ENCODE measurements at places on chromosomes 1 and 21.

GRCh38 chr21:42500736-42501135 lies 4.7 kb upstream of the RSPH1 start:
- no peak for DNase-seq

DNA sequence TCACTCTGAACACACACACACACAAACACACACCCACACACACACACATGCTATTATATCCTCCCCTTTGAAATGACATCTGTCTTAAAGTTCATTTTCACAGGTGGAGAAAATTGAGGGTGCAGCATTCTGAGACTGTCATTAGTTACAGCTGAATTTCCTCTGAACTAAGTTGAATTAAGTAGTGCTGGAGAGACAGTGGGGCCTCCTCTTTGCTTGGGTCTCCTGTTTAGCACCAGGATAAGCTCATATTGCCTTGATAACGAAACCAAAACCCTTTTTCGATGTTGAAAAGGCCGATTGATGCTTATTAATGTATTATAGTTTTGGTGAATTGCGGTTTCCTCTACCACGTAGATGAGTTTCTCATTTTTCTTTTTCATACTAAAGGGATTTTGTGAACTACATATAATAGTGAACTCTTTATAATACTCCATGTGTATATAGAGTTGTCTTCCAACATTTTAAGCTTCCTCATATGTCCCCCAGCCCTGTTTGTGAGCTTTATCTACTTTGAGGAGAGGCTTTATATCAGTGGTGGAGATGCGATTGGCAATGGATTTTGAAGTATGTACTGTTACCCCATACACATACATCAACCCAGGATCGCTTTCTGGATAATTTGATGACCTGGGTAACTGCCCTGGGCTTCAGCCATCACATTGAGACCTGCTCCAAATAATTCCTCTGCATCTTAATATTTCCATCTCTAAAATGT lies 17.4 kb downstream of the DYNLT5 start:
- no peak for DNase-seq

GRCh38 chr1:90717356-90717664 lies 208 bp upstream of the BARHL2 start:
- DNase-seq = no peak

DNA sequence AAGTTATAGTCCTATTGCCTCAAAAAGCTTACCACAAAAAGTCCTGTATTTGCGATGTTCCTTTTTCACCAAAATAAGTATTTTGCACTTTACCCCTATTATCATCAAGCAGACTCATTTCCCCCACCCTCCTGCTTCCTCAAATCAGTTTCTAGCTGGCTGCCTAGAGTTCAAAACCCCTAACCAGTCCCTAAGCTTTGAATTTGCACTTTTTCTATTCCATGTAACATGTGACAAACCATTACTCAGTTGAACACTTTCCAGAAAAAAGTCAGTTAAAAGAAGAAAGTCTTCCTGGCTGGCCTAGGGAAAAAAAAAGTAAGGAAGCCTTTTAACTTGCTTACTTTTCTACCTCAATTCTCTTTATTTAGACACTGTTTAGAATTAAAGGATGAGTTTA lies 8.2 kb downstream of the CEP170 start:
- no peak for DNase-seq

GRCh38 chr1:108505763-108506070 lies 54.2 kb upstream of the EEIG2 start:
- no peak for DNase-seq

GRCh38 chr1:61051443-61051718 lies 31.0 kb upstream of the NFIA start:
- no peak for DNase-seq

GRCh38 chr1:170407581-170407980 lies 124.4 kb upstream of the GORAB start:
- no peak for DNase-seq

GRCh38 chr1:241821363-241821762 lies 26.6 kb upstream of the EXO1 start:
- DNase-seq = no peak

GRCh38 chr1:193539731-193540459 lies 353.5 kb upstream of the B3GALT2 start:
- no peak for DNase-seq

DNA sequence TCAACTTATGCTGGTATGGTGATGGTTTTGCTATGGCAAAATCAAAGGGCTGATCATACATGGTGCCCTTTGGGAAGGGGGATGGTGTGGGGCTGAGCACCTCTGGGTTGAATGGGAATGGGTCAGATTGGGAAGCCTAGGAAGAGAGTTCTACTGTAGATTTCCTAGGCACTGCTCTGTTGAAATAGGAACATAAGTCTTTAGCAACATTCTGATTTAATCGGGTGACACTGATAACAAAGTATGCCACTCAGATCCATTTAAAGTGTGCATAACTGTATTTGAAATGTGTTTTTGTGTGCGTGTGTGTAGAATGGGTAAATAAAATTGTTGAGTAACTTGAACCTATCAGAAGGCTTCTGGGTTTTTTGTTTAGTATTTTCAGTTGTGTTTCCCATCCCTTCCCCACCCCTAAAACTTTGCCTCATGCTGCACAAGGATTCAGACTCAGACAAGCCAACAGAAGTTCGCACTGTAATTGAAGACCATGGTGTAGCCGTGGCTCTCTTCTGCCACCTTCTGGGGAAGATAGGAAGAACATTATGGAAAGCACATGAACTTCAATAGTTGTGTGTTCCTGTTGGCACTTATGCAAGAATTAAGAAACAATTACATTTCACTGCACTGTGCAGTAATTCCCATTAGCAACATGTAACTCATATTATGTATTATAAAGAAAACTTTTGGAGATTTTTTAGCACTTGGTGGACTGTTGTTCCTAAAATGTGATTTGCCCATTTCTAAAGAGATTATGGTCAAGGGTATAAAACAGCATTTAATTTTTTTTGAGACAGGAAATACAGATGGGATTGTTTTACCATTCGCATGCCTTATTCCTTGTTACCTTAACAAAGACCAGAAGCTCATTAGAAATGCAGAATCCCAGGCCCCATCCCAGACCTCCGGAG lies 10.9 kb upstream of the C4BPB start:
- peak; percentile 55 for DNase-seq

GRCh38 chr1:223323491-223324484 lies 40.2 kb downstream of the SUSD4 start:
- no peak for DNase-seq

- no peak for DNase-seq
Measured at GRCh38 chr1:208043691-208044181, 132.8 kb upstream of the CD34 start.

DNA sequence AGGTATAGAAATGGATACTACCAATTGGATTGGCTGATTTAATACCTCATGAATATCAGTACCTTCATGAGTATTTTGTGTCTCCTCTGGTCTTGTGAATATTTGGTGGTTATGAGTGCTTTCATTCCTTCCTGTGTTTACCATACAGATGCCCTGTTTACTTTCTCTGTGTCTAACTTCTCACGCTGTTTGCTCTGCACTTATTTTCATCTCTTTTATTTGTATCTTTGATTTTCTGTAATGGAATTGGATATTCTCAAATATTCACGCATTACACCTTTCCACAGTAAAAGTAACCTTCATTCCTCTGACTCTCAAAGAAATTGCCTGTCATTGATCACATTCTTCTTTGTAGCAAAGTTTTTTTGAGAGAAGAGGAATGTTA lies 16.8 kb downstream of the CNST start:
- DNase-seq = no peak

DNA sequence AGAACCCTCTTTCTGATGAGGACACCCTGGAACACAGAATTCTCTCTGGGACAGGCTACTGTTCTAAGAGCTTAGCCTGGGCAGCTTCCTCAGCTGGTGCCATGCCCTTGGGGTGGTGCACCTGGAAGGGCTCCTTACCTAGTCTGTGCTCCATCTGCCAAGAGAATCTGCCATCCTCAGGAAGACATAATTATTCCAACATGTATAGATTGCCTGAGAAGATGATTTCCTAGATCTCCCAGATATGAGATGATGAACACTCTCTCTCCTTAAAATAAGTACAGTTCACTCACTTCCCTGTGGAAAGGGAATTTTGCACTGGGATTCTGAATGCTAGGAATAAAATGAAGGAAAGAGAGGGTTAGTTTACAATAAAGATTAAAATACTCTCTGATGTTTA lies 87.6 kb downstream of the NENF start:
- DNase-seq = no peak

- DNase-seq = no peak
Measured at GRCh38 chr1:167359295-167359694, 138.6 kb downstream of the POU2F1 start.

- no peak for DNase-seq
Measured at GRCh38 chr1:19979494-19979977, at the start of gene PLA2G2A. Gene PLA2G2A, minus strand, starts transcription at chr1:19979618. Its CDS starts 845 bp downstream, at chr1:19978773.

DNA sequence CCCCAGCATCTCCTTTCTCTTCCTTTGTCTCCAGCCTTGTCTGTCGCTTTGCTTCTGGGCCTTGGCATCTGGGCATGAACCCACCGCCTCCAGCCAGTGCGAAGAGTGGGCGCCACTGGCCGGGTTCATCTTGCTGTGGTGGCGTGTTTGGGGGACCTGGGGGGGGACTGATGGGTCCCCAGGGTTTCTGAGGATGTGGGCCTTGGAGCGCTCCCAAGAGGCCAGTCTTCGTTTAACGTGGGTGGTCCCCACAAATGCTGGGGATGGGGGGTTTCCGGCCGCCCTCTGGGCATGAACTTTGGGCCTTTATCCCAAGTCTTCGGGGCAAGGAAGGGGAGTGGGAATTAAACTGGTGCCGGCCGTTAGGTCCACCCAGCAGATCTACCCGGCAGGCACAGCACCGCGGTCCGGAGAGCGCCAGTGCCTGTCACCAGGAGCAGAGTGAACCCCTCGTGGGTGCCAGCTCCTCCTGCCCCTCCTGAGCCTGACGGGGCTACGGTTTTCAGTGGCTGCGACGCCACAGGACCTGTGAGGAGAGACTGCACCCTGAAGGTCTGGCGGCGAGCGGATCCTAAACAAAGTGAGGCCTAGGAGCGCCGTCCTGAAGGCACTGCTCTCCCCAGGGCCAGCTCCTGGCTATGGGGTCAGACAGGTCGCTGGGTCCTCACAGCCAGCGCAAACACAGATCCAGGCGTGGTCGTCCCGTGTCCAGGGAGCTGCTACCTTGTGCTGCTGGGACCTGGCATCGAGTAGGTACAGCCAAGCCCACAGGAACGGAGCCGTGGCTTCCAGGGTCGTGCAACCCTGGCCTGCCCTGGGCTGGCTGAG lies 12.1 kb upstream of the C1orf174 start:
- DNase-seq = no peak

- no peak for DNase-seq
Measured at GRCh38 chr1:43366179-43366578, 1.6 kb downstream of the ELOVL1 start.

DNA sequence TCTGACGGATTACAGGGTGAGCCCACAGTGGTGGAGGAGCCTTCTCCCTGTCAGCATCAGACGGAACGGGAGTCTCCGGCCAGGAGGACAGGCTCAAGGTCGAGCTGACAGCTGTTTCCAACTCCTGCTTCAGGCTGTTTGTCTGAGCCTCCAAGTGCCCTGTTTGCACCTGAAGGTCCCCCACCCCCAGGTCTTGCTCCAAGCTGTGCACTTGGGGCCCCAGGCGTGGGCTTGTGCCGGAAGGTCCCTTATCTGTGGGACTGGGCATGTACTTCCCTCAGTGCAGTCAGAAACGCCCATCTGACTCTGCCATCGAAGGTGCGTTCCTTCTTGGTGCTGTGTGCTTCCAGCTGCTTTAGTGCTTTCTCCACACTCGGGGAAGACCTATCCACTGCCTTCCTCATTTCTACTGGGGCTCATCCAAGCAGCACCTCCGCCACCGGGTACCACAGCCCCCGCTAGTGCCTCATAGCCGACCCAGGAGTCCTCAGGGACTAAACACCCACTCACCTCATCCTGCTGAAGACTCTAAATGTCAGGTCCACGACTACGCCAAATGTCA lies 29.5 kb upstream of the CR2 start:
- DNase-seq = no peak

DNA sequence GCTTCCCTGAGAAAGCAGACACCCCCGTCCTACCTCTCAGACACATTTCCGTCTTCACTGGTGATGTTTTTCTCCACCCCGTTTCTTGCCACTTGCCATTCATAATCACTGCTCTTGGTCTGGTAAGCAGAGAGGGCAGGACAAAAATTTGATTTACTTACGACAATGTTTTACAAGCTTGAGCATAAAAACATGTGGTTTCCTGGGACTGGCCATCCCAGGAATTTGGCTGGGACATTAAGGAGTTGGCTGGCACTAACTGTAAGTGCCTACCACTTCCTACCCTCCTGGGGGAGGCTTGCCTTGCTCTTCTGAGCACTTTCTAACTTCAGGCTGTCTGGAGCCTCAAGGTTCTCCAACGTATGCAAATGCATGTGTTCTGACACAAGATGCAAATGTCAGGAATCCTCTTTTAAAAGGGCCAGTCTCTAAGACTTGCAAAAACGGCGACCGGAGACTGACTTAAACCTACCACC lies 24.2 kb downstream of the ZBTB18 start:
- DNase-seq = no peak

- DNase-seq = no peak
Measured at GRCh38 chr1:219159946-219160645, 13.6 kb upstream of the LYPLAL1 start.

GRCh38 chr1:244735404-244735803 lies 82.5 kb downstream of the DESI2 start:
- no peak for DNase-seq
